Cortex of kidney (tissue), 1 donor: ENCODE measurements at places on chromosomes 6 and 20.

GRCh38 chr6:143581835-143582480 is 70.4 kb upstream of the FUCA2 start:
- DNase-seq, result no peak

DNA sequence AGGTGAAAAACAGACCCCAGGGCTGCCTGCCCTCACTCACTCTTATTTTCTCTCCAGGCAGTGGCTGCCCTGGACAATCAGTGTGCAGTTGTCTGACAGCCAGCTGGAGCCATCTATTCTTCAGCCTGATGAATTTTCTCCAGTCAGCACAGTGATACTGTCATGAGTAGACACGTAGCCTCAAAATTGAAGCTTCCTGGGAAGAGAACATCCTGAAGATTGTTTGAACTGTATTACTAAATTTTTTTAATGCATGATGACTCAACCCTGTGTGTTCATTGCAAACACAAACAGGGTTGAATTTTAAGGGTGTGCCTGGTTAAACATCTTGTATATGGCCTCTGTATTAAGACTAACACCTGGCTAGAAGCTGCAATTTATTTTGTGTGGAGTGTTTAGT is 49.8 kb upstream of the STXBP5 start:
- no peak for DNase-seq

- DNase-seq, result no peak
Measured at GRCh38 chr20:3307078-3307477, 68.1 kb upstream of the SLC4A11 start.

GRCh38 chr6:45472382-45472781 is 94.6 kb upstream of the SUPT3H start:
- no peak for DNase-seq

GRCh38 chr6:27248783-27249182 is 1.3 kb downstream of the PRSS16 start:
- DNase-seq, result no peak

GRCh38 chr6:37551867-37552266 is 52.2 kb upstream of the CCDC167 start:
- DNase-seq, result no peak

DNA sequence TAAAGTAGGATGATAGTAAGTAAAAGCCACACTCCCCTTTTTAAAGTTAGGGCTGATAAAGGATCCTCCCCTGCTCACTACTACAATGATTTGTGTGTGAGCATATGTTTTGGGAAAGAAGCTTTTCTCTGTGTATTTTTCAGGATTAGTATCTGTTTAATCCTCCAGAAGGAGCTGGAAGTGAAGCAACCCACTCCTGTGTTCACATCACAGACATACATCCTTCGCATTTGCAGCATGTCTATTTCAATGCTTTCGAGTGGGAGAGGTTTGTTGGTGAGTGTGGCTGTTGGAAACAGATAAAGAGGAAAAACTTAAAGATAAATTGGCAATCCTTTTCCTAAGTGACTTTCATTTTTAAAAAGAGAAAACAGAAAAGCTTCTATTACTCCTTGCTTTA is 31.6 kb upstream of the RGS17 start:
- DNase-seq, result no peak

DNA sequence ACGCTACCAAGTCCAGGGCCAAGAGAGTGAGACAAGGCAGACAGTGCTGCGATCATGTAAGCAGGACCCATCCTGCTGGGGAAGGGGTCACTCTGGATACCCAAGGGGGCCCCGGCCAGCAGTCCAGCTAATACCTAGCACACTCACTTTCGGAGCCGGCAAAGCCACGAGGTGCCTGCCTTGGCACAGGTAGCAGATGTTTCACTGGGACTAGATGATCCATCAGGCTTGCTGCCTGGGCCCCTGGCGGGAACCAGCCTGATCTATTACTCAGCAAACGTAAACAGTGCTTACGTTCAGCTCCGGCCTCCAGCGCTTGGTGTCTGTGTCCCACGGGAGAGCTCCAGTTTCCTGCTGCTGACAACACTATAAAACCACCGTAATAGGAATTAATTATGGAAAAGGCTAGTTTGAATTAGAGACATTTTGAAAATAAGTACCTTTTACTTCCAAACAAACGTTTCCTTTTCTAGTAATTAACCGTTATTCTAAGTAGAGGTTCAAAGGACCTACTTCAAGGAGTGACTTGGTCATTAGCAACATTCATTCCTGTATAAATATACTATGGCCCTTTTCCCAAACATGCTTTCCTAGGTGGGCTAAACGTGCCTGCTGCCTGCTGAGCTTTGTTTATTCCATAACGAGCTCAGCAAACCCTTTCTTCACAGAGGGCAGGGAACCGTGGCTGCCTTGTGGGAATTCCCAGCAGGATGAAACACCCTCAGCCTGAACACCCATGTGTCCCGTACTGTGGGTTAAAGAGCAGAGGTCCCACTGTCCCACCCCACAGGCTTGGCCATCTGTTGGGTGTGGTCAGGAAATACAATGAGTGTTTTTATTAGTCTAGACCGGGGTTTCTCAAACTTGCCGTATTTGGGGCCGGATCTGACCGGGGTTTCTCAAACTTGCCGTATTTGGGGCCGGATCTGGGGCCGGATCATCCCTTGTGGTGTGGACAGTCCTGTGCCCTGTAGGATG is 18.4 kb downstream of the SLC22A23 start:
- DNase-seq, result no peak

- DNase-seq, result no peak
Measured at GRCh38 chr6:4055420-4056041, 23.4 kb downstream of the FAM217A start.

- DNase-seq, result no peak
Measured at GRCh38 chr6:337805-338368, 45.6 kb downstream of the DUSP22 start.

DNA sequence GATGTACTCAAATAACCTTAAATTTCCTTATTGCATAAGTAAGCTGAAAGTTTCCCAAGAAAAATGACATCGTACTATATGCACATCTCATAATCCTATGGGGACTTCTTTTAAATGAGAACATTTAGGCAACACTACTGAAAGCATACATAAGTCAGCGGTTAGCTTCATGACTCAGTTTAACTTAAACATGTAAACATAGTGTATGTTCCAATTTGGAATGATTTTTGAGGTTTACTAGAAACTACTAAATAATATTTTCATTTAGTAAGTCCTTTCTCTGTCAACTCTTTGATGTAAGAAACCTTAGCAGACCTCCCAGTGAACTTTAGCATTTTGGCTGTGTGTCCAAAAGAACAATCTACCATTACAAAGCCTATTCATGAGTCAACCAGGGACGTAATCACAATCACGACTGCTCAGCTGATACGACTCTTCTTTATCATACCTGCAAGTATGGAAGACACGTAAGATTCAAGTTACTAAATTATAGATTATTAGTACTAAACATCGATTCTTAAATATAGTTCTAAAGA is 19.3 kb downstream of the HIVEP2 start:
- DNase-seq, result no peak

DNA sequence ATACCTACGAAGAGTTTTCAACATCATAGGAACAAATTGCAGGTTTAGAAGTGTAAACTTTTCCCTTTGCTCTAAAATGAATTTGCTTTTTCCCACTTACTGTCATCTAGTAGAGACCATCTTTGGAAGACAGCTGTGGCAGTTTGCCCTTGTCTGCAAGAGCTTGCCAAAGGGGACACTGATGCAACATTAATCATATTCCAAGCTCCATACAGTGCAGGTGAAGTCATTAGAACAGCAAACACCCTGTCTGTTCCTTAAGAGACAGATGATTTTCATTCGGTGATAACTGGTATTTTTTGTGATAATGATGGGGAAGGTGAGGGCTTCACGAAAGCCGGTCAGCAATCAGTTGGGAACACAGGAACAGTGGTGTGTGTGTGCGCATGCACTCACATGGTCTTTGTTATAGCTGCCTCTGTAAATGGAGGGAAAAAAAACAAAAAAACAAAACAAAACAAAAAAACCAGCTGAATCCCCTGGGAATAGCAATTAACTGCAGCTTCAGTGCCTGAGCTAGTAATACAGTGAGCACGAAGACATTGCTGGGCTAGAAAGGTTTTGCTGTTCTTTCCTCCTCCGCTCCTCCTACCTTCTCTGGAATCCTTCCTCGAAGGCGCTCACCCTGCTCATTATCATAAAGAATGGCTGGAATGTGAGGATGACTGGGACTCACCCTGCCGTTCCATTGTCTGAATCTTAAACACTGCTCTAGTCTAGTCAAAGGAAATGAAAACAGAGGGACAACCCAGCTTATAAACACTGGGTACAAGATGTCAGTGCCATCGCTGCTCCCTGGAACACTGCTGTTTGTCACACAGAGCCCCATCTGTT is 35.2 kb upstream of the KIF13A start:
- no peak for DNase-seq

GRCh38 chr6:160272707-160273106 is 14.1 kb upstream of the SLC22A2 start:
- DNase-seq, result no peak

- DNase-seq, result no peak
Measured at GRCh38 chr20:17580895-17581294, 11.0 kb downstream of the DSTN start.

GRCh38 chr20:24491041-24491756 is 21.8 kb downstream of the SYNDIG1 start:
- DNase-seq, result no peak

- no peak for DNase-seq
Measured at GRCh38 chr6:12648171-12648570, 68.4 kb upstream of the PHACTR1 start.
